Bone marrow (tissue), 2 donors: ENCODE measurements at places on chromosomes 5 and 9.

GRCh38 chr9:70260007-70260443 lies 1.2 kb downstream of the SMC5 start:
- no peak for DNase-seq

DNA sequence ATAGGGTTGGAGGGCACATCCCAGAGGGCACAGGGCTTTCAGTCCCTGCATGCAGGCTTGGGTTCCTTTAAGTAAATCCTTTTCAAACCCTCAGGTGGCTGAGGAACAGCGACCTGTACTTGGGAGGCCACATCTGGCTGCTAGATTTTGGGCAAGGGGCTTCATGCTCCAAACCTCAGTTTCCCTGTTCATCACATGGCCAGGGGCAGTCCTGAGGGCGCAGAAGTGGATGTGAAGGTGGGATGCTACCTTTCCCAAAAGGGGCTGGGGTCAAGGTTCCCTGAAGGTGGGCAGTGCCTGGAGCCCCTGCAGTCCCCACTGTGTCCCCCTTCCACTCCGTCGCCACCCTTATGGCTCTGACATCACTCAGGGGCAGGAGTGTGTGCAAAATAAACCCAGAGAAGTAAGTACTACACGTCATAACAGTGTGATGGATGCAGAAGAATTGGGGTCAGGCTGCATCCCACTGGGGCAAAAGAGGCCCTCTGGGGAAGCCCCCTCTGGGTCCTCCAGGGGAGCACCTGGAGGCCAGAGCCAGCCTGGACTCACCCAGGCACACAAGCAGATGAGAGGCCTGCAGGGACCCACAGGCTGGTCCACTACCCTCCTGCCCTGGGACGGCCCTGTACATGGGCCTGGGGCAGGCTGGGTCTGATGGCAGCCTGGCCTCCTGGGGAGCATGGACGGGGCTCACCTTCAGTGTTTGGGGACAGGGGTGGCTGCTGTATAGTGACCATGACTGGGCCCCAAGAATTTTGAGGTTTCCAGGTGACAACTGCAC lies 1.9 kb upstream of the CARD19 start:
- no peak for DNase-seq

- no peak for DNase-seq
These were observed 4.9 kb downstream of the DAPK1 start for GRCh38 chr9:87502391-87503221.

DNA sequence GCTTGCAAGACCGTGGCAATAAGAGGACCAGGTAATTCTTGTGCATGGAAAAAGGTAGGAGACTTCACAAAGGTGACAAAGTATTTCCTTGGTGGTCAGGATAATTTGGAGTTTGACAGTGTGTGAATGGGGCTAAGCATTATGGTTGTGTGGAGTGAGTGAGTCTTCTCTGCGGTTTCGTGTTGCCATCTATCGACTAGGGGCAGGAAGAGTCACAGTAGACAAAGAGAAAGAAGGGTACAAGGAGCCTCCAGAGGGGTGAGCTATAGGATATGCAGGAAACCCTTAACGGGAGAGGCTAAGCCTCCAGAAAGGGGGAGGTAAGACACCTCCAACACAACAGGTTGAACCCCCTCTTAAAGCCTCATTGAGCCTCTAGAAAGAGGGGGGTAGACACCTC lies 64.0 kb upstream of the RANBP6 start:
- DNase-seq, result no peak

- no peak for DNase-seq
These were observed 73.6 kb downstream of the USP20 start for GRCh38 chr9:129908906-129909305.

DNA sequence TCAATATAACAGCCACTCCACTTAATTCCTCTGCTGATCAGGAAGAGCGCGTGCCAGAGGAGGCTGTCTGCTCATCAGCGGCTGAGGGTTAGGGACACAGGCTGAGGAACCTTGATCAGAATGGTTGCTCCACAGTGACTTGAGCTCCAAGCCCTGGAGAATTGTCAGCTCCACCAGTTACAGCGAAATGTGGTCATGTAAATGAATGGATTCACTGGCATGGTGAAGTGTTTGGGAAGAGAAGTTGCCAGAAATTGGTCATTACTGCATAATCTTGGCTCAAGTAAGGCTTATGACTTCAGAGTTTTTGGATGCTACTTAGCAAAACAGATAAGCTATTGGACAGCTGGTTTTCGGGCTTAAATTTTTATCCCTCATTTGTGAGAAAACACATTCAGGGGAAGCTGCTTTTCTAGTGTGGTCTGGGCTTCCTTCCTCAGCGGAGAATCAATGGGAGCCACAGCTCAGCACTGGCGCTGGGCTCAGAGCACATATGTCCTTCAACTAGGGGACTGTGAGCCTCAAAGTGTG lies 65.0 kb downstream of the PRRT1B start:
- DNase-seq, result no peak

GRCh38 chr5:63963080-63963735 lies 963 bp upstream of the HTR1A start:
- no peak for DNase-seq

DNA sequence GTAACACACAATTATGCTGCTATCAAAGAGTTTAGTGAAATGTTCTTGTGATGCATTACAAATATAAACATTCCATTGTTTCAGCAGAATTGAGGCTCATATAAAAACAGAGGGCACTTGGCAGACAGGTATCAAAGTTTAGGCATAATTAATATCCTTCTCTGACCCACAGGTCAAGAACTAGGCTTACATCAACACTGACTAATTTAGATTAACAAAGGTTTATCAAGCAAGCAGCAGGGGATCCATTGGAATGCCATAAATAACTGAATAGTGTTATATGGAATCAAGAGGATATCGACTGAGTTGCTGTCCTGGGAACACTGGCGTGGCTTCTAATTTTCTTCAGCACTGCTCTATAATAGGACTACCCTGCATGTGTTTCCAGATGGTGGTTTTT lies 414.5 kb upstream of the ARRDC3 start:
- DNase-seq, result no peak

DNA sequence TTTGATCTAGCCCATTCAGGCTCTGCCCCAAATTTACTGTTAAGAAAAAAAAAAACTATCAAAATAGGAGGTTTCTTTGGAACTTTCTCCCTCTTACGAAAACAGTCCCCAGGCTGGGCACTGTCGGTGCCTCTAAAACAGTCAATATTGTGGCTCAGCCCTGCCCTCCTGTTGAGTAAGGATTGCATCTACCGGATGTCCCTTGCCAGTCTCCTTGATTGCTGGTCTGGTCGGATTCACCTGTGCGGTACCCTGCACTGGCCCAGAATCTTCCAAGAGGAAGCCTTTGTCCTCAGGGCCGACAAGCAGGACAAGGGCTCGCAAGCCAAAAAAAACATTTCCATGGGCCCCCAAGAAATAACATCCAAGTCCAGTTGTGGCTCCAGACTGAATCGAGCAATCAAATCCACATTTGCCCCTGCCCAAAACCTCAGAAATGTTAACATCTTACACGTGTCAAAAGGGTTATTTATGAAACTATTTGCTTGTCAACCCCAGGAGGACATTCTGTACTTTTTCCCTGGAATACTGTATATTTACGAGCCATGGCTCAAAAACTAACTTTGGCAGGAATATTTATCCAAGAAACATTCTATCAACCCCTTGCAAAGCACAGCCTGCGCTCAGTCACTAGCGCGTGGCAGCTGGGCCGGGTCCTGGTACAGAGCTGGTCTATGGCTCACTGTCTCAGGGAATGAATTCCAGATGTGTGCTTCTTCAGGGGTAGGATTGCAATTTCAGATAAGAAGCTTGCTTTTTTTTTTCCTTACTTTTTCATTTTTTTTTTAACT lies 129.2 kb upstream of the ADRA1B start:
- no peak for DNase-seq

DNA sequence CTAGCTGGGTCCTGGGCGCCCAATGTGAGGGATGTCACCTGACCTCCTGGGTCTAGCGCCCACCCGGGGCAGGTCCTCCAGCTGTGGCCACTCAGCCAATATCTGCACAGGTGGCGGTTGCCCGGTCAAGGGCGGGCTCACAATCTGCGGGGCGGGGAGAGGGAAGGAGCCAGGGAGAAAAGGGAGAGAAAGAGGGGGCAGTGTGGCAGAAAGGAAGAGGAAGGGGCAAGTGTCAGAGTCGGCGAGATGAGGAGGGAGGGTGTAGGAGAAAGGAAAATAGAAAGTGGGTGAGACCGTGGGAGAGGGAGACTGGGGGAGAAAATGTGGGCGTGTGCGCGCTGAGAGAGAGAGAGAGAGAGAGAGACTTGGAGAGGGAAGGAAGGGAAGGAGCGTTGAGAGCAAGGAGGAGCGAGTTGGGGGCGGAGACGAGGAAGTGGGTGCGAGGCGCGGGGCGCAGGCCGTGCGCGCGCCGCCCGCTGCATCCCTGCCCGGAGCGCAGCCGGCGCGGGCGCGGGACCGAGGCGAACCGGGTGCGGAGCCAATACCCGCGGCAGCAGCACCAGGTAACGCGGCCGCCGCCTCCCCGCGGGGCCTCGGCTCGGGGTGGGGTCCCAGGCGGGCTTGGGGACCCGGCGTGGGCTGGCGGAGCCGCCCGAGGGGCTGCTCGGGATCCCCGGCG lies at the start of gene HRH2:
TSS of gene HRH2 (plus strand) at position 479 of the 679 bp plus-strand sequence. CDS start 25,163 bp downstream, outside the sequence.
- no peak for DNase-seq

DNA sequence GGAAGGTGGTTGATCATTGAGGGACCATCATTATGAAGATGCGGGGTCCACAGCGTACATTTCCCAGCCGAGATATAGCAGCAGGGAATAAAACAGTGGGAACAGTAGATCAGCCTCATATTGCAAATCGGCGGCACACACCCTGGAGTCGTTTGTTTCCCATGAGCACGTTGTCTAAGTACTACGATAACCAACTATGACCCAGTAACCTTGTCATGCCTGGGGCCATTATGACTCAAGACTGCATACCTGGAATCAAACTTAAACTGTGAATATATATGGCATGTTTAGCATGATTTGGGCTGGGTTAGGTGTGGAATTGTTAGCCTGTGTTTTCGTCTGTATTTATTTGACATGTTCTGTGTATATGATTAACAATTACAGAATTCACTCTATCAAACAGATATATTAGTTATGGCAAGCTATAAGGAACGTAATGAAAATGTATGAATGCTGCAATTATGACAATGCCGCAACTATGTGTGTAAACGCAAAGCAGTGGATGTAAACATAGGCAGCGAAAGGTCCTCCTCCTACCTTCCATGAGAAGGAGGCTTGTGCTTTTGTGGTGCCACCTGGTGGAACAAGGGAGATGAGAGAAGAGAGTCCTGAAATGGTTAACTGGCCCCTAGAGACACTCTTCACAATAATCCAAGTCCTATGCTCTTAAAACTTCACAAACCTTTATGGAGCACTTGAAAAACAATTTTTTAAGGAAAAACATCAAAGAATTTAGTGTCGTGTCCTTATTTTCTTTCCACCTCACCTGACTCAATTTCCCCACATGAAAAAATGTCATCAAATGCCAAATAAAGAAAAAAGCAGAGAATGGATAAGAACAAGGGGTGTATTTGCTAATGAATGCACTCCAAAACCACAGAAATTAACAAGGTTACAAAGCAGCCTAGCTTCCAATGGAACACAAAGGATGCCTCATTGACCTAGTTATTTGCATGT lies 47.1 kb downstream of the SEMA5A start:
- DNase-seq, result no peak

GRCh38 chr5:156815988-156816599 lies 34.0 kb upstream of the PPP1R2B start:
- no peak for DNase-seq
